ENCODE measurements at places on chromosomes 5 and 9.
A peak's percentile ranks its signal among the peaks of the same experiment; 100 is the strongest.

- DNase-seq = no peak
Observed at GRCh38 chr9:125759764-125760129, 12.6 kb downstream of the PBX3 start.

DNA sequence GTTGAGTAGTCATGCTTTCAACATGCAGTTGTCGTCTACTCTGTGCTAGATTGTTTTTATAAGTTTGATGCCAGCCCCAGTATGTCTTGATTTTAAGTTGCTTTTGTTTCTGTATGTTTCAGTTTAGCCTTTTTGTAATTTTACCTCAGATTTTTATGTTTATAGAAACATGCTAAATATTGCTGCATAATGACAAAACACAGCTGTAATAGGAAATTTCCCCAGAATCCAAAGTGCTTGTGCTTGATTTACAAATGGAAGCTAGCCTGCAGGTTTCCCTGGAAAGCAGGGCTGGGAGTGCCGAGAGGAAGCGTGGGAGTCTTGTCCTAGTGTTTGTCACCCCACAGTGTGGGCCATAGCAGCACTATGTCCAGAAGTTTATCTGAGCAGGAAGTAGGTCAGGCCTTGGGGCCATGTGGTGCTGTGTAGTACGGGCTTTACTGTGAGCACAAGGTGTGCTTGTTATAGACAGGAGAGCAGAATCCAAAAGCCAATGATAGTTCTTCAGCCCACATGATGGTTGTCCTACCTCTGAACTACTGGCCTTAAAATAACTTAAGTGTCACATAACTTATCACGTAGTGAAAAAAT, 100.0 kb upstream of the NREP start:
- no peak for DNase-seq

DNA sequence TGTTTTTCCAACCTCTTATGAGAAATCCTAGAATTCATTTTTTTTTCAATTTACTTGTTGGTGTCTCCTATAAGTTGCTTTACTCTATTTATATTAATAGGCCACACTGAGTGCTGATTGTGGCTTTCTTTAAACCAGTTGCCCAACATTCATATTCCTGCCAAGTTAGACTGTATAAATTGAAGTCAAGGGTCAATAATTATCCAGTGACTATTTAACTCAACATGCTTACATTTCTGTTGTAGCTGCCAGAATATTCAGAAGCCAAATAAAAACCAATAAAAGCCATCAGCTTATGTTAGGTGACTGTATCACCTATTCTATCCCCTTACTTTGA, 169.0 kb downstream of the PTPRD start:
- DNase-seq = no peak

DNA sequence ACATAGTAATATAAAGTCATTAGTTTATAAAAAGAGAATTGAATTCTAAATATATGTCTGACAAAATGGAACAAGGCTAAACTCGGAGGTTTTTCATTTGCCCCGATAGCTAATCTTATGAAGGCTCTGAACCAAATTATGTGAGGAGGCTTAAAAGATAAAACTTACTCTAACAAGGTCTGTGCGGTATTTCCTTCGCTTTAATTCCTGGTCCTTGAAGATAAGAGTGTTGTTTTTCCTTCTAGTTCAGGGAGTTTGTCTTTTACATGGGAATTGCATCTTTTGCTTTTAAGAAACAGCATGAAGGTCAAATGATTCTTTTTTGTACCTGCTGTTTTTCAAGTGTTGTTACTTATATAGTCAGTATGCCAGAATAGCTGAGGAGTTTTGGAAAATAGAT, 68.2 kb downstream of the UBE2QL1 start:
- no peak for DNase-seq

- no peak for DNase-seq
Observed at GRCh38 chr9:85522459-85523092, 219.2 kb downstream of the AGTPBP1 start.

- DNase-seq = no peak
Observed at GRCh38 chr5:116176121-116176520, 91.3 kb downstream of the COMMD10 start.

DNA sequence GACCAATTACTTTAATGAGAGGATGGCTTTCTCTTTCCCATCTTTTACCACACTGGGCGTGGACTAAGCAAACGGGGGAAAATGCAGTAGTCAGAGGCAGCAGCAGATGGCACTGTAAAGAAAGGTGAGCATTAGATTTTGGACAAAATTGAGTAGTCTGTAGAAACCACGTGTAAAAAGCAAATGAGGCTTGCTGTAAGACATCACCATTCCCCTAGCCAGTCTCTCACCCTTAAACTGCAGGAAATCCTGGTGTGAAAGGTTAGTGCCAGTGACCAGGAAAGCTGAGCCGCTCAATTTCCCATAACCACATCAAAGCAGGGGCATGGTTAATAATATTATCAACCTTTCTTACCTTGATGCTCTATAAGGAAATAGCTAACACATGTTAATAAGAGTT, 31.8 kb downstream of the SPATA31C2 start:
- DNase-seq = peak; percentile 12

Data from AG09319 (cell line).